K562 (cell line): ENCODE measurements at places on chromosomes 16 and 17.

- DNase-seq: no peak
These were observed 304.0 kb downstream of the SHISA9 start for GRCh38 chr16:13205352-13205751.

DNA sequence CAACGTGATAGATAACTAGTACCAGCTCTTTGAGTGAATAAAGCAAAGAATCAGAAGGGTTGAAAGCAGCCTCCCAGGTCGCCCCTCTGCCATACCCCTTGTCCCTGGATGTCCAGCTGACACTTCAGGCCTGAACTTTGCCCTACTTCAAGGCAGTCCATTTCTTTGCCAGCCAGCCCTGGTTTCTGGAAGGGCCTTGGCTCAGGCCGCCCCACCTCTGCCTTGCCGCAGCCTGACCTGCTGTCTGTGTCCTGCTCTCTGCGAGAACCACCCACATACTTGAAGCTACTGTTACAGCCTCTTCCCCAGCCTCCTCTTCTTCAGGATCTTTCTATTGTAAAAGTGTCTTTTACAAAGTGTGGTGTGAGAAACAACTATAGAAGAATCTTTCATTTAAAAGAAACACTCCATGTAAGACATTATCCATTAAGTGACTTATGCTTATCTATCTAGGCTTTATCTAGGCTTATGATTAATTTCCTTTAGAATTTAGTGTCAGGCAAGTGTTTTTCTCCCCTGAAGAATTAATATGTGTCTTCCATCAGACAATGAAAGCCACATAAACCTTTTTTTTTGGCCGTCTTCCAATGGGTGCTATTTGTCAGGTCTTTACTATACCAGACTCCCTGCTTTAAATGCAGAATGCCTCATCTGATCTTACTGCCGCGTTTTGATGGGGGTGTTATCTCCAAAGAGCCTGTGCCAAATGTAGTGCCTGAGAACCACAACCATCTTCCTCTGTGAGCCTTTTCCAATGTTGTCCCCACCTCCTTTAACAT is 133.9 kb downstream of the SOCS1 start:
- DNase-seq: no peak

- DNase-seq: no peak
These were observed 8.9 kb upstream of the SEC14L1 start for GRCh38 chr17:77131904-77132303.

GRCh38 chr16:19132898-19133297 is 19.1 kb downstream of the ITPRIPL2 start:
- DNase-seq: no peak

GRCh38 chr17:69402052-69402451 is 12.4 kb upstream of the MAP2K6 start:
- no peak for DNase-seq

- no peak for DNase-seq
These were observed 375.3 kb upstream of the CDH5 start for GRCh38 chr16:65991149-65991701.

DNA sequence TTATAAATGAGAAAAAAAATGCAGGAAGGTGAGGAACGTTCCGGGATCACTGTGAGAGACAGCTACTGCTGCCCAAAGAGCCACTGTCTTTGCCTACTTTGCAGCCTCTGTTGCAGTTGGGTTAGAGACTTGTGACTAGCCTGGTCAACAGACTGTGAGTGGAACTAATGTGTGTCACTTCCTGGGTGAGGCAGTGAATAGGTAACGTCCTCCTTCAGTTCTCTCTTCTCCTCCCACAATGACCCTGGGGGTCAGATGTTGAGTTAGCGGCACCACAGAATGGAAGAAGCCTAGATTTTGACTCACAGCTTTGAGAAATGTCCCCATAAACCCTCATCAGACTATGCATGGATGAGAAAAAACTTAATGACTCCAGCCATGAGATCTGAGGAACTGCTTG is 5.2 kb downstream of the C16orf46 start:
- DNase-seq: peak; percentile 61

GRCh38 chr17:42333053-42333452 is 44.8 kb downstream of the STAT5A start:
- DNase-seq: no peak

DNA sequence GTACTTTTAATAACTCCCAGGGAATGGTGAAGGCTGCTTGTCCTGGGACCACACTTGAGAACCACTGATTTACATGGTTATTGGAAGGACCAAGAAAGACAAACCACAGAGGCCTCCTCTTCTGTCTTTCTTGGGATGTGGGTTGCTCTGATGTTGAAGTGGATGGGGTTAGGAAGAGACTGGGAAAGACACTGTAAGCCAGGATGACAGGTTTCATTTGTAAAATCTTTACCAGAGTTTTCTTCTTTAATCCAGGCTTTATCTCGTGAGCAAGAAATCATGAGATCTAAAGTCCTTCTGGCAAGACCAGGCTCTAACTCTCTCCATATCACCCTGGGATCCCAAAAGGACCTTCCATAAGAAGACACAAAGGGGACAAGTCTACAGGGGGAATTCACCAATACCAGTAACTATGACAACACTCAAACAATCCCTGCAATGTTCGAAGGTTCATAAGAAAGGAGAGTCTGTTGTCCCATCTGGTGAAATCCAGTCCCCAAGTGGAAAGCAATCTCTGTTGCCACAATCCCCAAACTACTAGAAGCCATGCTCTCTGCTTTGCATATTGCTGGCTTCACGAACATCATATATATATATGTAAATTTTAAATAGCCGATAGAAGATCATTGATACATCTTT is 44.8 kb upstream of the CDRT4 start:
- DNase-seq: no peak
